Muscle of back (tissue), 13 donors: ENCODE measurements at places on chromosomes 6 and 20.

GRCh38 chr6:10526156-10526555 lies 5.0 kb downstream of the GCNT2 start:
- no peak for DNase-seq

DNA sequence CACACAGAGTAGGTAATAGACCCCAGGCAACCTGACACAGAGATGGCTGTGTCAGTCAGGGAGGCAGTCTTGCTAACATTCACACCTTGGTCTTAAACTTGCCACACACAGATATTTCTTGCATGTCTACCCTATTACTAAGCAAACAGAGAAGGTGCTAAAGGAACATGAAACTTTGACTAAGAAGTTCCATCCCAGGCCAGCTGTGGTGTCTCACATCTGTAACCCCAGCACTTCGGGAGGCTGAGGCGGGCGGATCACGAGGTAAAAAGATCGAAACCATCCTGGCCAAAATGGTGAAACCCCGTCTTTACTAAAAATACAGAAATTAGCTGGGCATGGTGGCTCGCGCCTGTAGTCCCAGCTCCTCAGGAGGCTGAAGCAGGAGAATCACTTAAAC lies 222.4 kb upstream of the JARID2 start:
- no peak for DNase-seq

DNA sequence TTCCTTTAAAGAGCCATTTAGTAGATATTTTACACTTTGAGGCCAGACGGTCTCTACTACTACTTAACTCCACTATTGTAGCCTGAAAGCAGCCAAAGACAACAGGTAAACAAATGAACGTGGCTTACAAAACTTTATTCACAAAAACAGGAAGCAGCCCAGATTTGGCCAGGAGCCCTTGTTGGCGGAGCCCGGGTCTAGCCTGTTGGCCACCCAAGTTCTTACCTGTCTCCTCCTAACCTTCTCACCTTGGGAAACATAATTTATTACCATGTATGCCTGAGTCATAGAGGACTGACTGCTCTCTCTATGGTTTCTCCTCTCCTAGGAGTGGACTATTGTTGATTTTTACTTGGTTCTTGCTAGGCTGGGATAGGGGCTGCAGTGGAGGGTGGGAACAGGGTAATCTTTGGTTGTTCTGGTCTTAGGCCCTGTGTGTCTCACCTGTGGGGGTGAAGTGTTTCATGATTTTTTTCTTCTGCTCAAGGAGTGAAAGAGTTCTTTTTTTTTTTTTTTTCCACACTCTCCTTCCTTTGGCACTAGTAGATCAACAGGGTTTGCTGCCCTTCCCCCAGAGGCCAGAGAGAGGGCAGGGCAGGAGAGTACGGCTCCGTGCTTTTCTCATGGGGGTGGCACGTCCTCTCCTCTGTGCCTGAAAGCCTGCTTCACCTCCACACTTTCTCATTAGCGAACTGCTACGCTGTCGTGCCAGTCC lies 90.0 kb downstream of the RPP40 start:
- DNase-seq = no peak

DNA sequence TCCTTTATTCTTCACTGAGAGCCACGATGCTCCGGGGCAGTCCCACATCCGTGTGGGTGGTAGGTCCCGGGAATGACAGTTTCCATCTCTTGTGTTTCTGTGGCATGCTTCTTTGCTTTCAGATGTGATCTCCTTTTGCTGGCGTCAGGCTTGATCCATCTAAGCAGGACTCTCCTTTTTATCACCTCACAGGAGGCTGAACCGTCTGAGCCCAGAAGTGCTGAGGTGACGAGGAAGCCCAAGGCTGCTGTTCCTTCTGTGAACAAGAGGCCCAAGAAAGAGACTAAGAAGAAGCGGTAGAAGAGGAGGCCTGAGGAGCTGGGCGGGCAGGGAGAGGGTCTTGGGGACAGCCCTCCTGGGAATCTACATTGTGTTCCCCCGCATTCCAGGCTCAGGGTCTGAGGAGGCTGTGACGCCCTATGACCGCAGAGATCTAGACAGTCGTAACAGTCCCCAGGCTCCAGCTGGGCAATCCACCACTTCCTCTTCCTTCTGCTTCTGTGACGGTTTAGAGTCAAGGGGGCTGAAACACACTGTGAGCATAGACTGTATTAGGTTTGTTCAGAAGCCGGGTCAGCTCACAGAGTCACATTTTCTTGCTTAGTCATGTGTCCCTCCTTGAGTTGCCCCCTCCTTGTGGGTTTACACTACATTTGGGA lies 26.8 kb downstream of the MANBAL start:
- peak; percentile 48 for DNase-seq

GRCh38 chr6:31945507-31946369 lies at the start of gene CFB:
CFB (plus strand) TSS chr6:31946095; CDS start chr6:31946222, 127 bp downstream.
- DNase-seq = peak; percentile 33

DNA sequence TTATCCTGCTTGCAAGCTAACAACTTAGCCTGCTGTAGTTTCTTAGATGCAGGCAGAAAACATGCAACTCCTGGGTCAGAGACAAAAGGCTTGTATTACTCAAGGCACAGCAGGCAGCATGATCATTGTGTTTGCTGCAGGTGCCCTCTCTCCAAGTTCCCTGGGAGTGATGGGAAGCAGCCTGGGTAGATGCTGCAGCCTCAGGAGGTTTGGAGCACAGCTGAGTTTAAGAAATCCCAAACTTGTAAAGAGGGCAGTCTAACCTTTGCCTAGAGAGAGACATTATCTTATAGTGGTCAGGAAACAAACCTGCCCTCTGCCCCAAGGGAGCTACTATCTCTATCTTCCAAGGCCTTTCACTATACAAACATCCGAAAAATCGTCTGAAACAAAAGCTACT lies 61.1 kb downstream of the PFDN4 start:
- peak; percentile 34 for DNase-seq

DNA sequence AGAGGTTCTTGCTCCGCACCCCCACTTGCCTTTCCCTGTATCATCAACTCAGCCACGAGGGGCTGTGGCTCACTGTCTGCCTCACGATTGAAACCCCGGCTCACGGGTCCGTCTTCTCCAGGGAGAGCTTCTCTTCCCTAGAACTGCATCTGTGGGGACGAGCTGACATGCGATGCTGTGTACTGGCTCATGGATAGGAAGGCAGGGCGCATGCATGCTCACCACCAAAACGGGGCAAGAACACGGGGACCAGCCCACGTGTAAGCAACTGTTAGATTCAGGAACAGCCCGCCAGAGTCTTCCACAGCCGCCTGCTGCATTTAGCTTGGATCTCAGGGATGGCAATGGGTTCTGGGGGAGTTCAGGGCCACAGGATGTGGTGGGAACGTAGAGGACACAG lies 275.9 kb upstream of the CDH4 start:
- DNase-seq = no peak

- DNase-seq = no peak
Measured at GRCh38 chr6:152846825-152847224, 96.2 kb downstream of the VIP start.

DNA sequence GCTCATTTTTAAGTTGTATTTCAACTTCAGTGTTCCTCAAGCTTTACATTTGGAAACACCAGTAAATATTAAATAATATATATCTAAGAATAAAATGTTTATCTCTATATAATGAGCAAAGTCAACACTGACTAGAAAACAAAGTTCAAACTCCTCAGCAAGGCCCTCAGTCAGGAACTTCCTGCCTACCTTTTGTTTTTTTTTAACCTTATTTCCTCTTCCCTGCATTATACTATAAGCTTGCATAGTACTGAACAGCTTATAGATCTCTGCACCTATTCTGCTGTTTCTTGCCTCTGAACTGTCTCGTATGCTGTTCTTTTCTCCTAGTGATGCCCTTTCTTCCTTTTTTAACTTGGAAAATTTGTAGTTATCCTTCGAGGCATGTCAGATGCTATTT lies 29.6 kb downstream of the ADGB start:
- DNase-seq = no peak
